SW 1271 (cell line): ENCODE measurements at places on chromosomes 13 and 19.
A peak's percentile ranks its signal among the peaks of the same experiment; 100 is the strongest.

GRCh38 chr19:13079542-13079986 is 23.1 kb downstream of the LYL1 start:
- no peak for DNase-seq

- no peak for DNase-seq
Measured at GRCh38 chr19:48669903-48670668, 2.7 kb downstream of the NTN5 start.

- no peak for DNase-seq
Measured at GRCh38 chr19:13881692-13882418, 4.9 kb downstream of the NANOS3 start.

GRCh38 chr19:18298601-18299000 is 17.2 kb upstream of the JUND start:
- DNase-seq, result no peak

DNA sequence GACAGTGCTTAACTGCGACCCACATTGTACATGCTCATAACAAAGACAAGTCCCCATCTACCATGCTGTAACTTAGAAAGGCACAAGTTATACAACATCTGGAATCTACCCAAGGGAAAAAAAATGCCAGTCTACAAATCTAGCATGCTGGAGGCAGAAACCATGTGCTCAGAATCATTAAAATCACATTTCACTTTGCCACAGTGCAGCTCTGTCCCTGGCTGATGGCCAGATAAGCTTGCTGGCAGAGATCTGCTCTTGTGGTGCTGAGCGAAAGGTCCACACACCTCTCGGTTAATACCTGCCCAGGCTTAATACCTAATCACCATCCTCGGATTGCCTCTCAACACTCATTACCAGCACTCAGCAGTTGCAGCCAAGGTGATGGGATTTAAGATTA is 74.1 kb upstream of the UQCRFS1 start:
- no peak for DNase-seq

DNA sequence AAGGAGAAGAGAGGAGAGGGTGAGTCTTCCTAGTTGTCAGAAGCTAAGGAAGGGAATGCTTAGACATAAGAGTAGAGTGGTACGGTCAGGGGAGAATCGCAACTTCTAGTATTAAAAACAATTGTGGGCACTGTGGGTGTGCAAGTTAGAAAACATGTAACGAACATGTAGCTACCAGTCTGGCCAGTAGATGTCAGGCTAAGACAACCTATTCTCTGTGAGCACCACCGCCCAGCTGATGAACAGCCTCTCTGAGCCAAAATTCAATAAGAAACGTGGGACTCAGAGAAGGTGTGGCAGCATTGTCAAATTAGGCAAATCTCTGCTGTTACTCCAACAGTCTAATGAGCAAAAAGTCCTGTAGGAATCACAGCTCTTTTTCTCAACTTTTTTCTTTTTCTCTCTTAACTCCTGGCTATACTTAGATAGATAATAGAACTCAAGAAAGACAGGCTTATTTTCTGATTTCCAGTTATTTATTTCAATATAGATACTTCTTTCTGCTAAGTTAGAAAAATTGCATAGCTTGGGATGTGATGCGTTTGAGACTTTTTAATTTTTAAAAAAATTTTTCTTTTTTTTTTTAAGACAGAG is 186.2 kb downstream of the USP12 start:
- peak; percentile 74 for DNase-seq

DNA sequence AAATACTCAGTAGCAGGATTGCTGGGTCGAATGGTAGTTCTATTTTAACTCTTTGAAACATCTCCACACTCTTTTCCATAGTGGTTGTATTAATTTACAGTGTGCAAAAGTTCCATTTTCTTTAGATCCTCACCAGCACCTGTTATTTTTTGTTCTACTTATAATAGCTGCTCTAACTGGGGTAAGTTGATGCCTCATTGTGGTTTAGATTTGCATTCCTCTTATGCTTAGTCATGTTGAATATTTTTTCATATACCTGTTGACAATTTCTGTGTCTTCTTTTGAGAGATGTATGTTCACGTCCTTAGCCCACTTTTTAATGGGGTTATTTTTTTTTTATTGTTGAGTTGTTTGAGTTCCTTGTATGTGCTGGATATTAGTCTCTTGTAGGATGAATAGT is 144.6 kb downstream of the NBEA start:
- no peak for DNase-seq

- no peak for DNase-seq
Measured at GRCh38 chr13:46297361-46297811, 85.7 kb downstream of the LRRC63 start.

- no peak for DNase-seq
Measured at GRCh38 chr19:46031781-46032596, 8.8 kb downstream of the IGFL4 start.

DNA sequence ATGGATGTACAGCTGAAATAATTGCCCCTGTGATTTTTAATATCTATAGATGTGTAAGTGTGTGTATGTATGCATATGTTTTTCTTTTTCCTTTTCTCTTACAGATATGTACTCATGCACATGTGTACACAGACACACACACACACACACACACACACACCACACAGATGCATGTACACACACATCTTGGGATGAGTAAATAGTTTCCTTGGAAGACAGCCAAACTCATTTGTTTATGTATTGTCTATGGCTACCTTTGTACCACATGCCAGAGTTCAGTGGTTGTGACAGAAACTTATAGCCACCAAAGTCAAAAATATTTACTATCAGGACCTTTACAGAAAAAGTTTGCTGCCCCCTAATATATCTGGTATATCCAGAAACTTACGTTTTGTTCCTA is 192.6 kb downstream of the MAB21L1 start:
- DNase-seq, result no peak

GRCh38 chr13:74082741-74083160 is 51.5 kb downstream of the KLF12 start:
- DNase-seq, result no peak

- no peak for DNase-seq
Measured at GRCh38 chr19:10228920-10229319, 2.2 kb downstream of the S1PR2 start.

DNA sequence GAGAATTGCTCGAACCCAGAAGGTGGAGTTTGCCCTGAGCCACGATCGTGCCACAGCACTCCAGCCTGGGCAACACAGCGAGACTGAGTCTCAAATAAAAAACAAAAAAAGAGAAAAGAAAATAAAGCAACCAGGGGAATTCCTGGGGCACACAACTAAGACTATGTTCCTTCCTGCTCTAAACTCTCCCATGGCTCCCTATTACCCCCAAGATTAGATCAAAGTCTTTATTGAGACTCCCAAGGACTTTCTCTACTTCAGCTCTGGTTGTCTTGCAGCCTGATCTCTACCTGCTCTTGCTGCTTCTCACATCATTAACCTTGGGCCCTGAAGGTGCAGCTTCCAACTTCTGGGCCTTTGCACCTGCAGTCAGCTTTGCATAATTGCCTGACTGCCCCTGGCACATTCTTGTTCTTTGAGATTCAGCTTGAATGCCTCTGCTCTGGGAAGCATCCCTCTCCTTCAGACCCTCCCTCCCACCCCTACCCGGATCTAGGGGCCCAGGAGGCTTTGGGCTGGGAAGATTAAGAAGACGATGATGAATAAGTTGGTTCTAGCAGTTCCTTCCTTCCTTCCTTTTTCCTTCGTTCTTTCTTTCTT is 16.8 kb upstream of the CERS4 start:
- DNase-seq, result no peak

- no peak for DNase-seq
Measured at GRCh38 chr19:1471010-1471514, 8.0 kb downstream of the C19orf25 start.

GRCh38 chr13:112060282-112060830 is 6.6 kb upstream of the SOX1 start:
- no peak for DNase-seq

DNA sequence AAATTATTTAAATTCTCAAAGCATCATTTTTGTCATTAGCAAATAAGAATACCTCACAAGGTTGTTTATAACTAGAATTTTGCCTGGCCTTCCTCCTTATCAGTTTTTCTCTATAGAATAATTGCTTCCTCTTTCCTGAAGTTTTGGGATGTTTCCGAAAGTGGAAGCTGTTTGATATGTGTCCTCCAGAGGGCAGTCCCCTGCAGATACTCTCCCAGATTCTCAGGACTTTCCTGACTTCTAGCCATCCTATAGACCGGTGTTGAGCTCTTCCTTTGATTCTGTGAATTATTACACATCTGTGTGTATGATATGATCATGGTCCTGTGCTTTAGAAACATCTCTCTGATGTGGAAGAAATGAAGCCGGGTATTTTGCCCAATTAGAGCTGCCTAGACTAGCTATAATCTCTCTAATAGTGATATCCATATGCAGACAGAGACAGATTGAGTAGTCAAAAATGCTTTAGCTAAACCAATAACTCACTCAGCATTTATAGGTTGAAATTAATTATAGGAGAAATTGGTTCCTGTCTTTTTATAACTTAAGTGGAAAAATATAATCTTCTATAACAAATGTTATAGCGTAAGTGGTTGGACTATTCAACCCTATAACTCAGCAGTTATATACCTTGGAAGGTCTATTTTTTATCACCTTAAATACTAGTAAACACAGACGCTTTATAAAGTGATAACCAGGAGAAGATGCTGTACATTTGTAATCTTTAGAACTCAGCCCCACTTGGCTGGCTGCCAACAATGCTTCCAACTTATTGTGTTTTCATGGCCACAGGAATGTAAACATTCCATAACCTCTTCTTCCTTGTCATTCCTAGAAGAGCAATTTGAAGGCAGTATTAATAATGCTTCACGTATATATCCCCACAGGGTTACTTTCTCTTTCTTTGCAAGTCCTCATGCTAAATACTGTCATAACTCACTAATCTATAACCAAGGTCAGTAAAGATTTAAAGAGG is 201.0 kb upstream of the RXFP2 start:
- DNase-seq, result peak; percentile 20

DNA sequence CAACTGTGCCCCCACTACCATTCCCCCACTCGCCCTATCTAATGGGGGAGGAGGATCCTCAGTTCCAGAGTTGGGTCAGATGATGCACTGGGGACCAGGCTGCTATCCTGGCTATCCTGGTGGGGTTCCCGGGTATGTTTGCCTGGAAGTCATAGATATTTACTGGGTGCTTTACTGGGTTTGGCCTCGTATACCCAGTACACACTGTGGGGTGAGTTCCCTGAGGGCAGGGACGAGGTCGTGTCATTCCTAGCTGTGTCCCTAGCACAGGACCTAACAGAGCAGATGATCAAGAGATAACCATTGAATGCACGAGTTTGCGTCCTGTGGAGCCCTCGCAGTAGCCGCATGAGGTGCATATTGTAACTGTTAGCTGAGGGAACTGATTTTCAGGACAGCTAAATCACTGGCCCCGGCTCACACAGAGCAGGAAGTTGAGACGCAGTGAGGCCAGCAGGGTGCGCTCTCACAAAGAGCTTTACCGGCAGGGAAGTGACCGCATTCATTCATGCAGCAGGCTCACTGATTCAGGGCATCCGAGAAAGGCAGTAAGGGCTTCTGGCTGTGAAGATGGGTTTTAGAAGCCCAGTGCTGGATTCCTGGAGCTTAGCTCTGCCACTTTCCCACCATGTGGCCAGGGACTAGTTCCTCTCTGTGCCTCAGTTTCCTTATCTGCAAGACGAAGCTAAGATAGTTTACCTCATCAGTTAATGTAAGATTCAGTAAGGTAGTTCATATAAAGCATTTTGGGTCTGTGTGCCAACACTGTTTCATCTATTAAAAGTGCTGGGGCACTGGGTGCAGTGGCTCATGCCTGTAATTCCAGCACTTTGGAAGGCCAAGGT is 6.0 kb downstream of the RUVBL2 start:
- DNase-seq, result no peak

- no peak for DNase-seq
Measured at GRCh38 chr13:23871616-23872220, 17.5 kb downstream of the MIPEP start.

DNA sequence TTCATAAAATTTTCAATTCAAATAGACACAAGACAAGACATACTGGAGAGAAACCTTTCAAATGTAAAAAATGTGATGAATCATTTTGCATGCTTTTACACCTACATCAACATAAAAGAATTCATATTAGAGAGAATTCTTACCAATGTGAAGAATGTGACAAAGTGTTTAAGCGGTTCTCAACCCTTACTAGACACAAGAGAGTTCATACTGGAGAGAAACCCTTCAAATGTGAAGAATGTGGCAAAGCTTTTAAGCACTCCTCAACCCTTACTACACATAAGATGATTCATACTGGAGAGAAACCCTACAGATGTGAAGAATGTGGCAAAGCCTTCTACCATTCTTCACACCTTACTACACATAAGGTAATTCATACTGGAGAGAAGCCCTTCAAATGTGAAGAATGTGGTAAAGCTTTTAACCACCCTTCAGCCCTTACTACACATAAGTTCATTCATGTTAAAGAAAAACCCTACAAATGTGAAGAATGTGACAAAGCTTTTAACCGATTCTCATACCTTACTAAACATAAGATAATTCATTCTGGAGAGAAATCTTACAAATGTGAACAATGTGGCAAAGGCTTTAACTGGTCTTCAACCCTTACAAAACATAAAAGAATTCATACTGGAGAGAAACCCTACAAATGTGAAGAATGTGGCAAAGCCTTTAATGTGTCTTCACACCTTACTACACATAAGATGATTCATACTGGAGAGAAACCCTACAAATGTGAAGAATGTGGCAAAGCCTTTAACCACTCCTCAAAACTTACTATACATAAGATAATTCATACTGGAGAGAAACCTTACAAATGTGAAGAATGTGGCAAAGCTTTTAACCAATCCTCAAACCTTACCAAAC is 24.6 kb upstream of the ZNF431 start:
- DNase-seq, result peak; percentile 11

GRCh38 chr13:41231786-41232185 is 31.6 kb downstream of the MTRF1 start:
- no peak for DNase-seq

- DNase-seq, result no peak
Measured at GRCh38 chr13:48593536-48593935, 60.2 kb upstream of the CYSLTR2 start.

- no peak for DNase-seq
Measured at GRCh38 chr13:41995336-41995735, 34.4 kb upstream of the VWA8 start.

GRCh38 chr19:41849067-41849466 is 4.2 kb downstream of the DMRTC2 start:
- no peak for DNase-seq

DNA sequence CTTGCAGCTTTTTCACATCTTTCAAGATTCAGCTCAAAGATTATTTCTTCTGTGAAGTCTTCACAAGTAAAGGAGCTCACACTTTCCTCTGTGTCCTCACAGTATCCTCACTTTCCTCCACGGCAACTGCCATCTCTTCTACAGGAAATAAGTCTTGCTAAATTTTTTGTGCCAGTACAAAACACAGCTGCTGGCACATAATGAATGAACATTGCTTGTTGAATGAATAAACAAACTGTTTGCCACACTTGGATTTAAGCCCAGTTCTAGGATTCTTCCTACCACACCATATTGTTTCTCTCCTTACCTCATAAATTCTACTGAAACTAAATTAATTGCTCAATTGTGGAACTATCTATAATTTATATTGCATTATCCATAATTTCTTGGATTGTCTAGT is 59.5 kb downstream of the RAP2A start:
- DNase-seq, result no peak
